DMS79 (cell line): ENCODE measurements at places on chromosomes 5 and 9.

DNA sequence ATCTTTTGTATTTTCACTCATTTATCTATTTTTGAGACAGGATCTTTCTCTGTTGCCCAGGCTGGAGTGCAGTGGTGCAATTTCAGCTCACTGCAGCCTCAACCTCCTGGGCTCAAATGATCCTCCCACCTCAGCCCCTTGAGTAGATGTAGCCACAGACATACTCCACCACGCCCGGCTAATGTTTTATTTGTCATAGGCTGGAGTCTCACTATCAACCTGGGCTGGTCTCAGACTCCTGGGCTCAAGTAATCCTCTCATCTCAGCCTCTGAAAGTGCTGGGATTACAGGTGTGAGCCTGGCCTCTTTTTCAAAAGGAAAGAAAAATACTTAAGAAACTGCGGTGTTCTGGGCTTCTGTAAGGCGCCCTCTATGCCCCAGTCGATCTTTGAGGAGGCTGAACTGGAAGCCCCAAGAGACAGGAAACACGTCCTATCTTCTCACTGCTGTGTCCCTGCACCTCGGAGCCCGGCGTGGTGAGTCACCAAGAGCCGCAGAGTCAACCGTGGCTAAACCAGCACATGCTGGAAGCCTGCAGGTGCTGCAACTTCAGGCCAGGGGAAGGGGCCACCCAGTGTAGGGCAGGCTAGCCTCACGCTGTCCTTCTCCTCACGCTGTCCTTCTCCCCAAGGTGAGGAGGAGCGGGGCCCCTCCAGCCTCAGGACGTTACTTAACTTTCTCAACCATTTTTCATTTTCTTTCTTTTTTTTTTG lies 15.2 kb upstream of the LHX3 start:
- no peak for DNase-seq

- no peak for DNase-seq
Measured at GRCh38 chr9:15531380-15531779, 20.6 kb upstream of the PSIP1 start.

GRCh38 chr5:56588636-56589480 lies 226.5 kb upstream of the MAP3K1 start:
- DNase-seq, result no peak

GRCh38 chr9:117887383-117887782 lies 183.2 kb downstream of the TLR4 start:
- no peak for DNase-seq

- no peak for DNase-seq
Measured at GRCh38 chr9:106531491-106531890, 331.5 kb upstream of the ZNF462 start.

- no peak for DNase-seq
Measured at GRCh38 chr5:144464306-144464705, 293.6 kb downstream of the KCTD16 start.

DNA sequence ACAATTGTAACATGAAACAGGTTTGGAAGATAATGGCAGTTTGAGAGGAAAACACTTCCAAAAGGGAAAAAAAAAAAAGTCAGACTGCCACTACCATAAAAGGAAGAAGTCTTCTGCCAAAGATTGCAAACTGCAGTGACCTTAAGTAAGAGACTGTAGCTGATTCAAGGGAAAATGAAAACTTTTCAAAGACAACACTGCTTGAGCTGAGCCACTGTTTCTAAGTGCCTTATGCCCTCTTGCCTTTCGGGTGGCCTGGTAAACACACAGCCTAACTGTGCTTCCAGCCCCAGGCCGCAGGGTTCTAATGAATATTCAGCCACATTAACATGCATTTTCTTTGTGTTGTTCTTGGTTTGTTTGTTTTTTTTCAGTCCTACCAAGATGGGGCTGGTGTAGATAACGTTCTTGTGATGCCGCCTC lies 354.6 kb downstream of the BNC2 start:
- no peak for DNase-seq

DNA sequence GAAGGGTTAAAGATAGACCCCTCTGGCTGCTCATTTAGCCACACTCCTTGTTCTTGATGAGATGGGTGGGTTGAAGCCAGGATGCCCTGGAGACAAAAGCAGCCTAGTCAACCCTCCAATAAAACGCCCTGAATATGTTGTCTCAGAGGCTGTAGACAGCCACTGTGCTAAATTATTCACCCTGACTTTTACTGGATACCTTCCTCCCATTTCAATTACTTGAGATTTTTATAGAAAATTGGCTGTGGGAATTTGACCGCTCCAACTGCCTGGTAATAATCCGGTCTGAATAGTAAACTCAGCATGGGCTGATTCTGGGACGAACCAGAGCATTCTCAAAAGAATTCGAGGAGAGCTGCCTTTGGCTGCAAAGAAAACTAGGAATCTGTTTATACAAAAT lies 104.2 kb downstream of the SNX18 start:
- no peak for DNase-seq

DNA sequence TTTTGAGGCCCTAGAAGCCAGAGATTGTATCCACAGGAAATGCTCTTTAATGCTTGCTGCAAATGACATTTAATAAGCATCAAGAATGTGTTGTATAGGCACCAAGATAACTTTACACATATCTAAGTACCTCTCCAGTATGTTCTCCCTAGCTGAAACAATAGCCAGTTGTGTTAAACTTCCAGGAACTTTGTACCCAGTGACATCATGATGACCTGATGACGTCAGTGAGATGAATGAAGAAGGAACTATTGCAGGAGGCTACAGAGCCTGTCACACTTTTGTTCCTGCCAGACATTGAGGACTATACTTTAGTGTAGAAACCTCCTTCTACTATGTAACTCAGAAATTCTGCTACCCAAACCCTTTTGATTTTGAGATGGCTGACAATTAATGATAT lies 129.8 kb downstream of the CD180 start:
- no peak for DNase-seq

DNA sequence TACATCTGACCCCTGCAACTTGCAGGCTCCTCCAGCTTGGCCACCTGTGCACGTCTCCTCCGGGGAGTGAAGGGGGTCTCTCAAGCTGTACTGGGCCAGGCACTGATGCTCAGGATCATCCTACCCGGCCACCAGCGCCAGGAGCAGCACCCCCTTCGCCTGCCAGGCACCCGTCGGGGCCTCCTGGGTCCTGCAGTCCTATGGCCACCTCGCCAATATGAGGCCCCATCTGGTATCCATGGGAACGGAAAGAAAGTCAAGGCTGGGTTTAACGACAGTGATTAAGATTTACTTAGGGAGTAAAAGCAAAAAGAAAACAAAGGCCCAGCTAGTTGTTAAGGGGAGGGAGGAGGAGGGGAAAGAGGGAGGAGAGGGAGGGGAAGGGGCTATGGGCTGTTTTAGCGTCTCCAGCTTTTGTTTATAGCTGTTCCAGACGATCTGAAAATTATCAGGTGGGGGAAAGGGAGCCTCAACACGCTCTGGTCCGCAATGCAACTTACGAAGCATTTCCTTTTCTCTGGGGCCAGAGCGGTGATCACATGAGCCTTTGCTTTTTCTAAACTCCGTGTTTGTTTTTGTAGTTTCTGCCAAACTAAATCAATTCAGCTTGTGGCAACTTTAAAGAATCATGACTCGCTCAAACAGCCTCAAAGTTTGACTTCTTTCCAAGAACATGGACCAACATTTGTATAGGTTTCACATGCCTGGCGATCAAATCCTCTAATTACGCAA lies 132.4 kb downstream of the ROR2 start:
- DNase-seq, result no peak

DNA sequence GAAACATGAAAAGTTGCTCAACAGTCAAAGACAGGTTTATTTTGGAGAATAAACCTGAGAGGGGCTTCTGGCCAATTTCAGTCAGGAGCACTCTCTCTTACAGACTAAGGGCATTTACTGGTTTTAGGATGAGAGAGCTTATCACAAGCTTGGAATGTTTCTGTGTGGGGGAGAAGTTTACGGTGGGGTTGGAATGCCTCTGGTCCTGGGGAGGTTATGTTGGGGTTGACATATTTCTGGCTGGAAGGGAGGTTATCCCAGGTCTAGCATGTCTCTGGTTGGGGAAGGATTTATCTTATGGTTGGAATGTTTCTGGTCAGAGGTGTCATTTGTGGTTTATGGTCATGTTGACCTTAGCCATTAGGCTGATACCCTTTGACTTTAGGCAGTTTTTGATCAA lies 1867.3 kb downstream of the EFNA5 start:
- DNase-seq, result no peak

- DNase-seq, result no peak
Measured at GRCh38 chr9:94812343-94812742, 85.8 kb downstream of the AOPEP start.

- DNase-seq, result no peak
Measured at GRCh38 chr9:90724112-90724511, 77.5 kb upstream of the SYK start.

DNA sequence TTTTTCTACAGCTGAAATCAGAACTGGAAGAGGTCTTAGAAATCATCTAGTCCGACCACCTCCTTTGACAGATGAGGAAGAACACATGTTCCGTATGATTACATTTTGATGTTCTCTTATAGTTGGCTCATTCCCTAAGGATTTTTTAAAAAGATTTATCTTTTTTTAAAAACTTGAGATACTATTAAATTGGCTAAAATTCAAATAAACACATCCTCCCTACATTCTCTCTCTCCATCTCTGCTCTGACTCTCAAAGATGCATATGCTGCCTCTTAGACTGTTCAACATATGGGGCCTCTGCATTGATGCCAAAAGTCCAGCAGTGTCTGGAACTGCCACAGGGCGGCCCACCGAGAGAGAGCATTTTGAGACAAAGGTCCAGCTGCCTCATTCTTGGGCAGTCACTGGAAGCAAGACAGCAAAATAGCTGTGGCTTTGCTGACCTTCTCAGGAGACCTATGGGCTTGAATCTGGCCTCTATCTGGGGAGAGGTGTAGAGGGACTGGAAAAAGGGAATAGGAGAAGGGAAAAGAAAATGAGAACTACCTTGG lies 12.8 kb upstream of the TSSK1B start:
- no peak for DNase-seq

GRCh38 chr5:56075361-56075760 lies 80.6 kb upstream of the IL6ST start:
- DNase-seq, result no peak

- no peak for DNase-seq
Measured at GRCh38 chr5:132029609-132030330, 18.3 kb upstream of the ACSL6 start.

DNA sequence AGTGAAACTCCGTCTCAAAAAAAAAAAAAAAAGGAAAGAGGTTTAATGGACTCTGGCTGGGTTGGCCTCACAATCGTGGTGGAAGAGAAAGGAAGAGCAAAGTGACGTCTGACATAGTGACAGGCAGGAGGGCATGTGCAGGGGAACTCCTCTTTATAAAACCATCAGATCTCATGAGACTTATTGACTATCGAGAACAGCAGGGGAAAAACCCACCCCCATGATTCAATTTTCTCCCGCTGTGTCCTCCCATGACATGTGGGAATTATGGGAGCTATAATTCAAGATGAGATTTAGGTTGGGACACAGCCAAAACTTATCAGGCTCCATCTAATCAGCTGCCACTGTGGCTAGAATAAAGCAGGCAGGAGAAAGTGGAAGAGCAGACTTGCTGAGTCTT lies 610.4 kb upstream of the NUDT12 start:
- no peak for DNase-seq

GRCh38 chr5:135995976-135996375 lies 32.8 kb upstream of the TGFBI start:
- no peak for DNase-seq

GRCh38 chr5:86665984-86666760 lies 48.4 kb downstream of the COX7C start:
- no peak for DNase-seq

DNA sequence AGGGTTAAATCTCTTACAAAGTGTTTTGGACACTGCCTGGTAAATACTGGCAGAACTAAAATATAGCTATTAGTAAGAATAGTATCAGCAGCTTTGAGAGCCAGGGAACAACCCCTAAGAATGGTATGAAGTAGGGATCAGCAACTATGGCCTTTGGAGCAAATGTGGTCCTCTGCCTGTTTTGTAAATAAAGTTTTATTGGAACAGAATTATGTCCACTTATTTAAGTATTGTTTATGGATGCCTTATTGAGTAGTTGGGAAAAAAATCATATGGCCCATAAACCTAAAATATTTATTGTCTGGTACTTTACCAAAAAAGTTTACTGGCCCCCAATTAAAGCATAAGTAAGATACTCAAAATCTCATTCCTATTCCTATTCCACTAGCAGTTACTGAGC lies 182.2 kb downstream of the PALM2AKAP2 start:
- no peak for DNase-seq

- DNase-seq, result no peak
Measured at GRCh38 chr5:41156739-41157138, 56.6 kb downstream of the C6 start.

DNA sequence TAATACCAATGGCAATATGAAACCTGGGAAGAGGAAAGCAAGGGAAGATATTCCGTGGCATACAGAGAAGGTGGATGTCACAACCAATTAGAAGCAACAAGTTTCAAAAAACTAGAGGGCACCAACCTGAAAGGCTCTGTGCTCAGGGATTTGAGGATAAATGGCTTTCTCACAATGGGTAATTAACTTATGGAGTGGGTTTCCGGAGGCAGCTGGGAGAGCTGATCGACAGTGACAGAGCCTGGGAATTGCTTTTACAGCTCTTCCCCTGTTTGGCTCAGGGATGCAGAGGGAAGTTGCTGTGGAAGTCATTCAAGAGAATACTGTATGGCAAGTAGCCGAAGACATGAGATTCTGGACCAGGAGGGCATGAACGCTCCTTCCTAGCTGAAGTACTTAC lies 237.0 kb downstream of the KIF4B start:
- DNase-seq, result no peak

DNA sequence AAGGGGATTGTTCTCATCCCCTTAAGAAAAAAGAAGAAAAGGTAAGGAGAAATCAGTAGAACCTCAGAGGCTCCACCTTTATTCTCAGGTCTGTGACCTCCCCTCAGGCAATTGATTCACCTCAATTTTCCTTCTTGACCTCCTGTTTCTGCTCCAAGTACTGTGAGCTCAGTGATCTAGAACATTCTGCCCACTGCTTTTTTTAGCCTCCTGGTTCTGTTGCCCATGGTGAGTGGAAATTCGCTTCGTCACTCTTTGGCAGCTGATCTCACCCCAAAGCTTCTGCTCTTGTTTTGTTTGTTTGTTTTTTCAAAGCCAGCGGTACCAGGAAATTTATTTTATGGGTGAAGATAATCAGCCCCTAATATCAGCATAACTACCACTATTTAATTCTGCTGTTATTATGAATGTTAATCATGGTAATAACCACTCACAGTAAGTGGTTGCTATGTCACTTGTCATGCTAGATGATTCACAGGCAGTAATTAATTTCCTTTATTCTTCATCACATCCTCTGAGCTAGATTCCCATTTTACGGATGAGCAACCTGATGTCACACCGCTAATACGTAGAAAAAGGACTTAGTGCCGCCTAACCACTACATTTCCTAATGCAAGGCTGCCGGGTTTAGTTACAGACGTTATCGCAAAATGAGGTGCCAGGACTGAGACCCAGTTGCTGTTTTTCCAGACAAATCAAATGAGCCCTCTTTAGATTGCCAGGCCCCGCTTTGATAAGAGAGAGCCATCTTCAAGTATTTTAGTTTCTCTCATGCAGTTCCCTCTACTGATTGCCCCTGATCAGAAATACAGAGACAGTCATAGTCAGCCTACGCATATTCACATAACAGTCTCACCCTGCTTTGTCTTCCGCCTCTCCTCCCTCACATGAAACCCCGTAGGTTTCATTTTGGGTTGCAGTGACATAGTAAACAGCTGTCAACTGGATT lies 78.2 kb downstream of the CYFIP2 start:
- DNase-seq, result no peak
